Testis (tissue), 5 donors: ENCODE measurements at places on chromosomes 7 and 10. TPM values are rescaled to one million over a fixed set of nuclear protein-coding genes. Genes with fewer than 3 reads are reported as not detected.

- DNase-seq, result no peak
These were observed 3.5 kb downstream of the AIMP2 start for GRCh38 chr7:6012355-6013104.

DNA sequence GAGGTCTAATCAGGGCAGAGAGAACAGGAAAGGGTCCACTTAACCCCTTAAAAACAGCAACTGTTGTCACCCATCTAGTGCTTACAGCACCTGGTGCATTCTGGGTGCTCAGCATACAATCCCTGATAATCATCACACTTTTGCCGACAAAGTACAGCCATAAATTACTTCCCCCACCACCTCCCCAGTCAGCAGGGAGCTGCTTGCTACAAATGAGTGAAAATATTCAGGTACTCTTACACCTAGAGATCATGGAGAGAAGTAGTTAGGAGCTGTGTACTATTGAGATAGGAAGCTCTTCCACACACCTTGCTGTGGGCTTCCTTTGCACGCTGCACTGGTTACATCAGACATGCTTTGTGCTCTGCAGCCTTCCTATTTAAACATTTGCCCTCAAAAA lies 723.5 kb upstream of the GALNT17 start:
- DNase-seq, result no peak

C10orf53 gene
- total RNA-seq, result 33.5 TPM

- DNase-seq, result no peak
These were observed 3.1 kb upstream of the ETV1 start for GRCh38 chr7:13992596-13992964.

INPP5F gene
- total RNA-seq, result 23.8 TPM

JCAD gene
- total RNA-seq, result 133 TPM

GRCh38 chr10:125554016-125554703 lies 128.8 kb downstream of the TEX36 start:
- no peak for DNase-seq

DNA sequence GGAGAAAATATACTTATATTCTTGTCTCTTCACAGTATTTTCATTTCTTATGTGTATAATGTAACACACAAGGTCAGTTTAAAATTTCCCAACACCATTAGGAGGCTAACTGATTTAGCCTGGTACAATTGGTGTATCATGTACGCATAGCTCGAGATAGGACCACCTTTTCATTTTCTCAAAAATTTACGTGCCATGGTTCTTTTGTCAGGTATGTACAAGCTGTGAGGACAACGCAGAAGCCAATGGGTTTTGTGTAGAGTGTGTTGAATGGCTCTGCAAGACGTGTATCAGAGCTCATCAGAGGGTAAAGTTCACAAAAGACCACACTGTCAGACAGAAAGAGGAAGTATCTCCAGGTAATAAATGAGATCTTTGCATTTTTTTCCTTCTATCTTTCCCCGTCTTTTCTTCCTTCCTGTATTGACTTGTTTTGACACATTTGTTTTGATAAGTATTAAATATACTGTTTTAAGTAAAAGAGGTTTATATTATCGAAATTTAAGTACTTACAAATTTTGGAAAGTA lies 55.0 kb downstream of the TRIM24 start:
- no peak for DNase-seq

ARHGAP22 gene
- 11.9 TPM for total RNA-seq

- DNase-seq, result no peak
These were observed 6.0 kb downstream of the TEX47 start for GRCh38 chr7:88789480-88790064.

- DNase-seq, result peak; percentile 12
These were observed 2.0 kb upstream of the MTG1 start for GRCh38 chr10:133391761-133392518.

- no peak for DNase-seq
These were observed 64.4 kb downstream of the NRBF2 start for GRCh38 chr10:63197344-63198092.

DNA sequence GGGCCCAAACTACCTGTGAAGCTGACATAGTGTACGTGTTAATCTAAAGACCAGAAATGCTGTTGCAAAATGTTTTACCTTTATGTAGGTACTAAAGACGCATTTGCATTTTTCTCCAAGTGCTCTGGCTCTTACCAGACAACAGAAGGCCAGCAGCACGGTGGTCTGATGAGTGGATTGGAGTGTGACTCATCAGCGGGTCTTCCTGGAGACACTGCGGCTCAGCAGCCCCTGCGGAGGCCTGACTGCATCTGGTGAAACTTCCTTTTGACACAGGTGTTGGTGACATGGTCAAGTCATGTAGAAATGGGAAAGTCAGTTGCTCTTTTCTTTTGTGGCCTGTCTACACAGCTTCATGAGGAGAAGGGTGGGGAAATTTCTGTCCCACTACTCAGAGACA lies 723.6 kb downstream of the INHBA start:
- no peak for DNase-seq

GPR26 gene
- total RNA-seq, result 0.37 TPM

DNA sequence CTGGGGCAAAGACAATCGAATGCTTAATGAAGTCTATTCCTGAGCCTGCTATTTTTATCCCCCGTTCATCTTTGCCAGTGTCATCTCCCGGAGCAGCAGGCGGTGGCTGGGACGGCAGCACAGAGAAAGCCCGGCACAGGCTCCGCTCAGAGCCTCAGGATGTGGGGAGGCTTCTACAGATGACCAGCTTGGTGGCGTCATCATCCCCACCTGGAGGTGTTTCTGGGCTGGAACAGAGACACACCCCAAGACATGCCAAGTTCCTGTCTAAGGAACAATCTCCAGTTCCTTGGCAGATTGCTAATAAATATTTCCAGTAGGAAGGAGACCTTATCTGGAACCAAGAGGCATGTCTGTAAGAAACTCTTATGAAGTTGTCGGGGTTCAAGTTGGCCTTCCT lies 552.4 kb upstream of the MGMT start:
- DNase-seq, result no peak

HYAL4 gene
- total RNA-seq, result 3.6 TPM

GRCh38 chr7:44538798-44539668 lies 2.1 kb downstream of the NPC1L1 start:
- DNase-seq, result no peak

DNA sequence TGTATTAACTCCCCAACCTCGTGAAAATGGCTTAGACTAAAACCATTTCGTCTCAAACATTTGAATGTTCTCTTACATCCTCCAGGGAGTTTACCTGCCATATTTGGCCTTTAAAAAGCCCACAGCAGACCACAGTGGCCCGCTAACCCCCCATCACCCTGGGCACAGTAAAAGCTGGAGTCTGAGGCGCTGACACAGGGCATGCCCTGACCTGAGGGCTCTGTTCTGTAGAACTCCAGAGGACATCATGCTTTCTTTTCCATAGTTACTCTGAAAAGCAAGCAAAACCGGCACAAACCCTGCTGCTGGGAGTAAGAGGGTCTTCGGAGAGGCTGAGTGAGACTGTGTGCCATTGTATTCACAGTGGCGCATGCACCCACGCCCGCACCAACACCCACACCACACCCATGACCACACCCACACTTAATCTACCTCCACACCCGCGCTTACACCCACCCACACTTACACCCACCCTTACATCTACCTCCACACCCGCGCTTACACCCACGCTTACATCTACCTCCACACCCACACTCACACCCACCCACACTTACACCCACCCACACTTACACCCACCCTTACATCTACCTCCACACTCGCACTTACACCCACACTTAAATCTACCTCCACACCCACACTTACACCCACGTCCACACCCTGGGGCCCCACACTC lies 32.1 kb downstream of the LRRC27 start:
- no peak for DNase-seq

ASZ1 gene
- 18.1 TPM for total RNA-seq

DNA sequence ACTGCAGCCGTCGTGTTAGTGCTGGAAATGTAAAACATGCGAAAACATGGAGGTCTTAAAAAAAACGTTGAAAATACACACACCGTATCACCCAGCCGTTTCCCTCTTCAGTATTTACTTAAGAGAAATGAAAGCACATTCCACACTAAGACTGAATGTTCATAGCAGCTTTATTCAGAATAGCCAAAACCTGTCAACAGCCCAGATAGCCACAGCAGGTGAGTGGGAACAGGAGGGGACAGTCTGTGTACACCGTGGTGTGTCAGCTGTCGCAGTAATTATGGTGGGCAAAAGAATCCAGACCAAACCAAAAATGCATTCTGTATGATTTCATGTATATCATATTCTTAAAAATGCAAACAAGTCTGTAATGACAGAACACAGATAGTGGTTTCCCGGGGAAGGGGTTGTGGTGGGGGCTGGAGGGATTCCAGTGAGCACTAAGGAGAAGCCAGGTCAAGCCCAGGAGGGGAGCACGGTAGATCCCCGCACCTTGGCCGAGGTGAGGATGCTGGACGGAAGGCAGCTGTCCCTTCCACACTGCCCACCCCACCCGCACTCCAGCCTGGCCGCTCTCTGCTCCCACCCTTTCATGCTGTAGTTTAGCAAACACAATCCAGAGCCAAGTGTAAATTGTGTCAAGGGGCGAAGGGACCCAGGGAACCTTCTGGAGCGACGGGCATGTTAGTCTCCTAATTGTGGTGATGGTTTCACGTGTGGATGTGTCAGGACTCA lies 123.6 kb downstream of the NKX6-2 start:
- DNase-seq, result no peak

TMEM130 gene
- 106 TPM for total RNA-seq

WIPF3 gene
- 80.7 TPM for total RNA-seq
